ENCODE measurements at places on chromosomes 2 and 18.

GRCh38 chr2:185625604-185626003 is 113.0 kb upstream of the FSIP2 start:
- no peak for DNase-seq

- no peak for DNase-seq
Observed at GRCh38 chr2:70472221-70472890, 81.3 kb downstream of the TGFA start.

- DNase-seq = no peak
Observed at GRCh38 chr2:157825885-157826284, 50.2 kb downstream of the ACVR1 start.

GRCh38 chr2:116133381-116133942 is 1681.0 kb upstream of the DDX18 start:
- no peak for DNase-seq

GRCh38 chr2:152506843-152507242 is 171.9 kb downstream of the FMNL2 start:
- no peak for DNase-seq

DNA sequence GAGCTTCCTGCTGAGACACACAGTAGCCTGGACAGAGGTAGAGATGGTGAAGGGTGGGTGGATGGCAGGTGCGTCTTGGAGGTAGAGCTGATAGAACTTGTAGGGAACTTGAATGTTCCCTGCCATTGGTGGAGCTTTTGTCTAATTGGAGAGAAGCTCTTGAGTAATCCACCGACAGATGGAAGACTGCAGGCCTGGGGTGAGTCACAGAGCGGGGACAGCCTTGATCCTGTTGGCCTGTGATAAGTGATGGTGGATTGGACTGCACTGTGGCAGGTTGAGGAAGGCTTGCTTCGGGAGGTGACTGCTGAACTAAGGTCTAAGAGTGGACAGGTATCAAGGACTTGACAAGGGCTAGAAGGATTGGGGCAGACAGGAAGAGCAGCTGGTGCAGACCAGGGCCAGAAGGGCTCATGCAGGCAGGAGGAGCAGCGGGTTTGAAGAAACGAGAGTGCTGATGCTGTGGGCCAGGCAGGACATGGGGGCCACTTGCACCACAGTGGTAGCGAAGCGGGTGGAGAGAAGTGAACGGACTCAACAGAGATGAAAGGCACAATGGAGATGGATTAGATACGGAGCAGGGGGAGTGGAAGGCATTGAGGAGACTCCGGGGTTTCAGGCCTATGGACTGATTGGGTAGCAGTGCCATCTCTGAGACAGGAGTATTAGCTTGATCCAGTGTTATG is 16.3 kb downstream of the CABLES1 start:
- DNase-seq = no peak

GRCh38 chr2:9524291-9524690 is 31.3 kb downstream of the ADAM17 start:
- DNase-seq = no peak

DNA sequence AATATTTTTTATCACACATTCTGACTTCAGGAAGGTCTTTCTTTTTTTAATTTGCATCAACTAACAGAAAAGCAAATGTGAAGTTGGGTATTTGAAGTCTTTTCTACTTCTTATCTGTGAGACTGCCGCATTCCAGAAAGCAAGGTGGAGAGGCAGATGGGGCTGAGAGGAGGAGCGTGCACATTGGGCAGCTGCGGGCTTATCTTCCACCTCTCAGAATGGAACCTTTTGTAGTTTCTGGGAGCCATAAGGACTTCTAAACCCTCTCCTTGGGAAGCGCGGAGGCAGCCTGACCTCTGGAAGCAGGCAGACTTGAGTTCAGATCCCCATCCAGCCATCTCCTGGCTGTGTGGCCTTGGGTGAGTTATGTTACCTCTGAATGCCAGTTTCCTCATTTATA is 3.9 kb downstream of the MAPRE3 start:
- DNase-seq = no peak

DNA sequence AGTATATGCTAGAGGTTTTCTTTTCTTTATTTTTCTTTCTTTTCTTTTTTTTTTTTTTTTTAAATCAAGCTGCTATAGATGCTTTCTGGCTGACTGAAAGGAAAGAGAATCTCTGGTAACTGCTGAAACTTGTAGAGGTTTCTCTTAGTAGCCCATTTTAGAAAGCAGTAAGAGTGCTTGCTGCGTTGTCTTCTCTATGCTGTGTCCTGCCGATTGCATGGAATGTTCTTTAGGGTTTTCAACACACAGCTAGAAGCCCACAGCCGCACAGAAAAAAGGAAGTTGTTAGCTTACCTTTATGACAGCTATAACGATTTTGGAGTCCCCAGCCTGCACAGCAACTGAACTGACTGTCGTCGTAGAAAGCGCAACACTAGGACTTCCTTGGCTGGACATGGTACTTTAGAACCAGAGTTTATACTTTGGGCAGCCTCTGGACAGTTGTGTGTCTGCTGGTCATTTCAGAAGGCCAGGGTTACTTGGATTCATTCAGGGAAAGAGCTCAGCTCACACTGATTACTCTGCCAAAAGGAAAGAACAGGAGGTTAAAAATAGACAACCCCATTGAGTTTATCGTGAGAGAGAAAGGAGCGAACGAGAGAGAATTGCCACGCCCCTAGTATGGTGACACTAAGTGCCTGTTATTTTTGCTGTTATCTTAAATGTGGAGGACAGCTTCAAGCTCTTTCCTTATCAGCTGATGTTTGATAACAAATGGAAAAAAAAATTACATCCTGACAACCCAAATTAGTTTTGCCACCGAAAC is at the start of gene CCDC141:
CCDC141 (minus strand) TSS at position 592 of the 766 bp plus-strand sequence; CDS start at position 396, 196 bp downstream.
- DNase-seq = no peak

DNA sequence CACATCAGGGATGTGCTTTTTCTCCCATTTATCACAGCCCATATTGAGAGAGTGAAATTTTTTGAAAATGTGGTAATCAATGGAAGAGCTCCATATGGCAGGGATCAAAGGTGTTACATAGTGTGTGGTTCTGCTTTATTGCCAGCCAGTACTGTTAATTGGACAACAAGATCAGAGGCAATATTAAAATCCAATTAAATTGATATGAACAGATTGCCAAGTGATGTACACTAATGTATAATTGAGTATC is 338.9 kb downstream of the BCL11A start:
- DNase-seq = no peak

DNA sequence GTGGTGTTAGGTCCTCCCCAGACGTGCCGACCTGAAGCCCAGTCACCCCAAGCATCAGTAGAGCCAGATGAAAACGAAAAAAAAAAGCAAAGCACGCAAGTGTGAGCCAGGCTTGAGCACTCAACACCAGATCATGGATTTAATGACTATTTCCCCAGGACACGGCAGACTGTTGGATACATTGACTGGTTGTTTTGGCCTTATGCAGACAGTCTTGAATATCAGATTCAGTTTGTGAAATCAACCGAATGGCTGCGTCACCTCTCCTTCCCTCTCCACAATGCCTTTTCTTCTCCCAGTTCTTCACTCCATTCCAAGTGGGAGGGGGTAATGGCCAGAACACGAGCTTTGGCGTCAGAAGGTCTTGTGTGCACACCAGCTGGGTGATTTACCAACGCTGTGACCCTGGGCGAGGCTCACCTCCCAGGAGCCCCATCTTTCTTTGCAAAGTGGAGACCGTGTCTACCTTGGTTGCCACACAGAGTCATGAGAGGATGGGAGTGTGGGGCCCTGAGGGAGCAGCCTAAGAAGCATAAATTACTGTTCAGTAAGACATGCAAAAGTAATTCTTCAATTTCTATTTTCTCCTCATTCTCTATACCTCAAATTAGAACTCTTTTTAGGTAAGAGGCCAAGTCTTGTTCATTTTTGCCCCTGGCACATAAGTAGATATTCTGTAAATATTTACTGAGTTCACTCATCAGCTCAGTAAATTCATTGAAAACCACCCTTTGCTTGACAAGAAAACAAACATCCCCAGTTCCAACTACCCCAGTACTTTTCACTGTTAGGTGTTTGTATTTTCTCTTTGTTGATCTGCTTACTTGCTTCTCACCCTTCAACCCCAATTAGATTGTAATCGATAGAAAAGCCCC is 181.1 kb upstream of the COPS8 start:
- DNase-seq = no peak

DNA sequence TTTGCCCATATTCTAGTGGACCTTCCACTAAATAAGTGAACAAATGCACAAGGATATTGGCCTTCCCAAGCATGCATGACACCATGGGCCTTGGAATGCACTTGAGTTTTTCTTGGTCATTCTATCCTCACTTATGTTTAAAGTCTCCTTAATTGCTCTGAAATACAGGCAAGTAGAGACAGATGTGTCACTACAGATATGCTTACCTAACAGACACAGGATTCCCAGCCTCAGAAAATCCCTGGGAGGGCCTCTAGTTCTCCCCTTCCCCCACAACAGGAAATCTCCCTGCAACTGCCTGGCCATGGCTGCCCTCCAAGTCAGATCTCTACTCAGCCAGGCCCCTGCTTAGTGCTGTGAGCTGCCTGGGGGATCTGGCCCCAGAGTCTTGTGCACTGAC is 445.2 kb downstream of the IRS1 start:
- DNase-seq = no peak

GRCh38 chr2:133209325-133209724 is 358.9 kb downstream of the NCKAP5 start:
- DNase-seq = no peak

DNA sequence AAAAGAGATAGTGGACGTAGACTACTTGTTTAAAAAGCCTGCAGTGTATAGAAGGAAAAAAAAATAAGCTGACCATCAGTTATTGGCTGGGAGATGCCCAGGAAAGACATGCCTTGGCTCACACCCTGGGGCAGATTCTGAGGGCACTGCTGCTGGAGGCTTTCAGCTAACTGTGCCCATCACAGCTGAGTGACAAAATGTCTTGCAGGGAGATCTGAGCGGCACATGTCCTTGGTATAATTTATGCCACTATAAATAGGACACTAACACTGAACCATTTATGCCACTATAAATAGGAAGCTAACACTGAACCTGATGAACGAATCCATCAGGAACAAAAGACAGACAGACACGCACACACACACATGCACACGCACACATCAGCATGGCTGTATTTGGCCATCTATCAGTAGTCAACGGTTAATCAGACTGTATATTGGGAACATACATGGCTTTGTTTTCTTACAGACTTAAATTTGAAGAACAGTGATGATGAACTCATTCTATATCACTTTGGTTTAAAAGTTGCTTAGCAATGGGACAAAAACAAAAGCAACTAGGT is 68.2 kb upstream of the NOSTRIN start:
- DNase-seq = no peak

GRCh38 chr18:13332874-13333273 is 114.3 kb downstream of the LDLRAD4 start:
- no peak for DNase-seq

GRCh38 chr18:24479371-24479770 is 18.9 kb downstream of the HRH4 start:
- DNase-seq = no peak

- no peak for DNase-seq
Observed at GRCh38 chr2:122704109-122704563, 948.7 kb downstream of the TSN start.

GRCh38 chr18:11258039-11258610 is 108.8 kb upstream of the PIEZO2 start:
- no peak for DNase-seq

DNA sequence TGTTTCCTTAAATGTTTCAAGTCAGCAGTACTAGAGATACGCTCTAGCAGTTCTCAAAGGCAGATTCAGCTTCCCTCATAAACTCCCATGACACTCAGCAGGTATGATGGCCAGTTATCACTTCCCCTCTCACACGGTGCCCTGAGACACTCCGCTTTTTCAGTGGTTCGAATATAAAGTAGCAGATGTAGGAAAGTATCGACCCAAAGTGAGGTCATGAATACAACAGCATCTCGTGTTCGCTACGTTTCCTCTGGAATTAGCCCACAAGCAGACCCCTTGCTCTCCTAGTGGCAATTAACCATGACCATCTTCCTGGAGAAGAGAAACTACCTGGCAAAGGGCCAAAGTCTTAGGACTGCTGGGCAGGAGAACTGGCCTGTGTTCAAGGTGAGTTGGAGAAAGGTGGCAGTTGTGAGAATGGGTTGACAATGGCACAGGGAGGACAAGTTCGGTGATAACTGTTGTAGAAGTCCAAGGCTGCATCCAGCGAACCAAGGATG is 9.3 kb upstream of the AGBL5 start:
- no peak for DNase-seq

GRCh38 chr18:5444847-5445246 is 99.0 kb downstream of the EPB41L3 start:
- DNase-seq = no peak

GRCh38 chr2:124626993-124627392 is 601.9 kb downstream of the CNTNAP5 start:
- DNase-seq = no peak

DNA sequence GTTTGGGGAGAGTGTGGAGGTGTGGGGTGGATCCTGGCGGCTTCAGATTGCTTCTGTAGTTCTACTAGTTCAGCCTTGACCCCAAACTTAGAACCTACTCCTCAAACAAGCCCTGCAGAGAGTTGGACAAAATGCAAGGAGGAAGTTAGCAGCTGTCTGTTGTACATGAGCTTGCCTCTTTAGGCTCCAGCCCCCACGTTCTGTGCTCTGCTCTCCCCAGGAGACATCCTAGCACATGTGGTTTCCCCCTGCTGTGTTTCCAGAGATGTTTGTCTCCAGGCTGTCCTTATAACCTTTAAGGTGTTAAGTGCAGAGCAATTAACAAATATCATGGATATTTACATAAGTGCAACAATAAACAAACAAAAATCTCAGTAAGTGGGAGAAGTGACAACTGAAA is 111.1 kb downstream of the ACOXL start:
- no peak for DNase-seq

GRCh38 chr2:53312721-53313120 is 454.9 kb upstream of the CHAC2 start:
- no peak for DNase-seq

Measured in activated naive CD4-positive, alpha-beta T cell (primary cell).